ENCODE measurements at places on chromosomes 4 and X.

- no peak for DNase-seq
These were observed 806 bp upstream of the CD99L2 start for GRCh38 chrX:150899191-150899757.

GRCh38 chrX:150087612-150088011 is 149.3 kb upstream of the EOLA2 start:
- no peak for DNase-seq

GRCh38 chr4:86446996-86447395 is 87.1 kb upstream of the MAPK10 start:
- DNase-seq: no peak

- DNase-seq: no peak
These were observed at the start of gene SORBS2 for GRCh38 chr4:185811509-185812364. Gene SORBS2 (minus strand): TSS chr4:185812194. CDS start chr4:185690571, 121,623 bp downstream.

GRCh38 chr4:6953751-6954380 is 44.2 kb downstream of the TBC1D14 start:
- DNase-seq: peak; percentile 25

DNA sequence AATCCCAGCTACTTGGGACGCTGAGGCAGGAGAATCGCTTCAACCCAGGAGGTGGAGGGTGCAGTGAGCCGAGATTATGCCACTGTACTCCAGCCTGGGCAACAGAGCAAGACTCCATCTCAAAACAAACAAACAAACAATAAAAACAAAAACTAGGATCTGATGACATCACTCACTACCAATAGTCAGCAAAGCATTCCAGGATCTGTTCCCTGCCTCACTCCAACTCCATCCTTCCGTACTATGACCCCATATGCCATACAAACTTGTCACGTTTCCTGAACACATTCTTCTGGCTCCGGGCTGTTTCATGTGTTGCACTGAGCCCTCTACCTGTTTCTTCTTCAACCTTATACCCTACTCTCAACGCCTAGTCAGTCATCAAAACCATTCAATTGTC is 47.3 kb downstream of the RBM47 start:
- no peak for DNase-seq

- no peak for DNase-seq
These were observed 166.9 kb downstream of the ASMT start for GRCh38 chrX:1781766-1782165.

DNA sequence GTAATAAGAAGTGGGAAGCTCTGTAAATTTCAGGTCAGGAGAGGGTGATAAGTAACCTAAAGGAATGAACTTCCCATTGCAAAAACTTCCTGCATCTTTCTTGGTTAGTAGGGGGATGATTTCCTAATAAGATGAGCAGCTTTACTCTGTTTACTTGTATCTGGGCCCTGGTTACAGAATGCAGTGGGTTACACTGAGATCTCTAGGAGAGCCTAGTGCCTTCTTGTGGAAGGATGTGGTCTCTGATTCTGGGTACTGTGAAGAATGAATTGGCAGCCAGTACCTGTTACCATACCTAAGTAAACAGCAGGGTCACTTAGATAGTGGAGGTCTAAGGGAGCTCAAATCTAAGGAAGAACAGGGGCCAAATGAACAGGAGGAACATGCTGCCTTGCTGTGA is 320.6 kb downstream of the ARHGAP10 start:
- no peak for DNase-seq

GRCh38 chr4:41791557-41791956 is 43.0 kb upstream of the PHOX2B start:
- no peak for DNase-seq
